ENCODE measurements at places on chromosomes 7 and 10. TPM values are rescaled to one million over a fixed set of nuclear protein-coding genes. Genes with fewer than 3 reads are reported as not detected.

- ATAC-seq: no peak
Observed at GRCh38 chr7:9083837-9084236, 650.4 kb downstream of the NXPH1 start.

The CD36 gene
- total RNA-seq: 4.2 TPM

DNA sequence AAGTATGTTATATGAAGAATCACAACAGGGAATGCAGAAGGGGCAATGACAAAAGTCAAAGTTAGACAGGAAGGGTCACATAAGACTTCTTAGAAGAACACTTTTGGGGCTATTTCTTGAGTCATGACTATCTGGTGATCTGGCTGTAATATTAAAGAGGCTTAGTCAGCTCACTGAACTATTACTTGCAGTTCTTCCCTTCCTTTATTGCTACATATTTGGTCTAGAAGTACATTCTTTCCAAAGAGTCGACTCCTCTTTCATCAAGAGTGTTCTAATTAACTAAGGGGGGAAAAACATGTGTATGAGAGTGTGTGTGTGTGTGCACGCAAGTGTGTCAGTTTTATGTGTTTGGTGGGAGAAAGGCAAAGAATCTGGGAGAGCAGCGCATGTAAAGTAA is 247.3 kb upstream of the LRRTM3 start:
- no peak for ATAC-seq

GRCh38 chr10:27822301-27822700 is 76.7 kb upstream of the MKX start:
- no peak for ATAC-seq

DNA sequence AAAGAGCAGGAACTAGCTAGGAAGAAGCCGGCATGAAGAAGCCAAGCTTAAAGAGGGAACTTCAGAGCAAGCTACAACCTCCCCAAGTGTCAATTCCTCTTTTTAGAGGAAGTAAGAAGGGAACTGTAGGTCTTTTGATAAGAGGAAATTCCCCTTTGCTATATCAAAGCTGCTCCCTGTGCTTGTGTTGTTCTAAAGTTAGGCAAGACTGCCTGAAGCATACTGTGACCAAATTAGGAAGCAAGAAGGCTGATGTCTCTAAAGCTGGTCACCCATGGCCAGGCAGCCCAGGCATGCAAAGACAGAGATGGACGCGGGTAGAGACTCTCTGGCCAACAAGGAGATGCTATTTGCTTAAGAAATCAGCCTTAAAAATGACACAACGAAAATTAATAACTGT is 87.9 kb downstream of the RNF216 start:
- ATAC-seq: peak; percentile 47

The SYT15B gene
- 0.88 TPM for total RNA-seq

The NKX2-3 gene
- total RNA-seq: 0.12 TPM

The TMEM213 gene
- total RNA-seq: not detected

- ATAC-seq: no peak
Observed at GRCh38 chr7:2497500-2498336, 21.5 kb upstream of the GRIFIN start.

DNA sequence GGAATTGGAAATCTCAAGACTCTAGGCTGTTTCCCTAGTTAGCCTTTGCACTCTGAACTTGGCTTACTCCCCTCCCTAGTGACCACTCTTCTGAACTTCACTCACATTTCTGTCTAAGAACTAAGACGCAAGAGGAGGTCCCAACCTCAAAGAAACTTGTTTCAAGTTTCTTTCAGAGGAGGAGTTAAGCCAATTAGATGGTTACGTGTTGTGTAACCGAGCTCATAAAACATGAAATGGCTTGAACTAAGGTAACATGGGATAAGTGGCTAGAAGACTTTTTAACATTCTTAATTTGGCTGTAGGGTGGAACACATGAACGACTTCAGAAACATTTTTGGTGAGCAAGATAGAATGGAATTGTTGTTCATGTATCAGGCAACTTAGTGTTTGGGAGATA is 39.5 kb upstream of the SEC61G start:
- no peak for ATAC-seq

GRCh38 chr7:48087349-48087748 is 1.7 kb upstream of the UPP1 start:
- ATAC-seq: no peak

GRCh38 chr10:80462299-80462980 is 8.3 kb downstream of the TSPAN14 start:
- ATAC-seq: no peak

The WDR37 gene
- 12.9 TPM for total RNA-seq

The ITIH5 gene
- 2.3 TPM for total RNA-seq

The LIPJ gene
- 0.12 TPM for total RNA-seq

The LRMDA gene
- total RNA-seq: 1.8 TPM

DNA sequence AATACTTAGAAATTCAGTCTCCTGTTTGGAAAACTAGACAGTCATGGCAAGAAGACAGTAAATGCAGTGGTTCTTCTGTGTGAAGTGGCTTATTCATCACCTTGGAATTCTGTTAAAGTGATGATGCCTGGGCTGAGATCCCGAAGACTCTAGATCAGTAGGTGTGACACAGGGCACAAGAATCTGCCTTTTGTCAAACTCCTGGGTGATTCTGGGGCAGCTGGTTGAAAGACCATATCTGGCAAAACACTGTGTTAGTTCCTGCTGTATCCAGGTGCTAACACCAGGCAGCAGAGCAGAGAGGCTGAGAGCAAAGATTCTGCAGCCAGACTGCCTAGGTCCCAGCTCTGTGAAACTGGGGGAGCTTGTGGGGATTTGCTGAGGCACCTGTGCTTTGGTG is 26.5 kb downstream of the MRC1 start:
- no peak for ATAC-seq

The KIAA1217 gene
- total RNA-seq: 69.4 TPM

GRCh38 chr7:158803367-158803969 is 25.8 kb downstream of the ESYT2 start:
- ATAC-seq: no peak

GRCh38 chr7:29194206-29194593 is 375 bp upstream of the CHN2 start:
- peak; percentile 27 for ATAC-seq

Measured in esophagus mucosa (tissue), 1 donor.